Hematopoietic multipotent progenitor cell (in vitro differentiated cells): ENCODE measurements at places on chromosomes 1 and 21. TPM values are rescaled to one million over a fixed set of nuclear protein-coding genes. Genes with fewer than 3 reads are reported as not detected.

- DNase-seq = no peak
These were observed 373.5 kb upstream of the ADGRL4 start for GRCh38 chr1:79380078-79380477.

DNA sequence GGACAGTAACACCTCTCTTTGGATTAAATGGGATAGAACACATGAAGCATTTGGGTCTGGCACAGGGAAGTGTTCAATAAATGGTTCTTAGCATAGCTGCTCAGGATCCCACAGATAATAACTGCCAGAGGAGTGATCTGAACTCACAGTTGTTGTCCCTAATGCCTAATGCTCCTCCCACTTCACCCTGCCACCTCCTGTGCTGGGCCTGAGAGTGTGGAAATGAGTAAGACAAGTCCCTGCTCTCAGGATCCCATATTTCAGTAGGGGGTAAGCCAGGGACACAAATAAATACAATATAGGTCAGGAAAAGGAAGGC is 19.9 kb upstream of the FOXO6 start:
- no peak for DNase-seq

DNA sequence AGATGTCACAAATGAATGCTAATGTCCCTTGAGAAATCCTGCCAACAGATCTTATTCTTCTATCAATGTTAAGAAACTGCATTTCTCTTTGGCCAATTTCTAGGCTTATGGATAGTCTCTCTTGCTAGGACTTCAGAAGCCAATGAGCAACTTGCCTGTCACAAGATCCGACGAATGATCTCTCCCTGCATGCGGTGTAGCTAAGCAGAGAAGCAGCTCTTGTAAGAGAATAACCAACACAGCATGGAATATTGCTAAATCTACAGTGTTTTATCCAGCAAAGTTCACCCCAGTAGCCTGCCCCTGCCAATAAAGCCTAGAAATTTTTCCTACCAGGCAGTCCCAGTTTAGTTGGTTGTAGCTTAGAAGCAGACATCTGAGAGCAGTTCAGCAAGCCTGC is 2.1 kb upstream of the SLC44A5 start:
- DNase-seq = no peak

DNA sequence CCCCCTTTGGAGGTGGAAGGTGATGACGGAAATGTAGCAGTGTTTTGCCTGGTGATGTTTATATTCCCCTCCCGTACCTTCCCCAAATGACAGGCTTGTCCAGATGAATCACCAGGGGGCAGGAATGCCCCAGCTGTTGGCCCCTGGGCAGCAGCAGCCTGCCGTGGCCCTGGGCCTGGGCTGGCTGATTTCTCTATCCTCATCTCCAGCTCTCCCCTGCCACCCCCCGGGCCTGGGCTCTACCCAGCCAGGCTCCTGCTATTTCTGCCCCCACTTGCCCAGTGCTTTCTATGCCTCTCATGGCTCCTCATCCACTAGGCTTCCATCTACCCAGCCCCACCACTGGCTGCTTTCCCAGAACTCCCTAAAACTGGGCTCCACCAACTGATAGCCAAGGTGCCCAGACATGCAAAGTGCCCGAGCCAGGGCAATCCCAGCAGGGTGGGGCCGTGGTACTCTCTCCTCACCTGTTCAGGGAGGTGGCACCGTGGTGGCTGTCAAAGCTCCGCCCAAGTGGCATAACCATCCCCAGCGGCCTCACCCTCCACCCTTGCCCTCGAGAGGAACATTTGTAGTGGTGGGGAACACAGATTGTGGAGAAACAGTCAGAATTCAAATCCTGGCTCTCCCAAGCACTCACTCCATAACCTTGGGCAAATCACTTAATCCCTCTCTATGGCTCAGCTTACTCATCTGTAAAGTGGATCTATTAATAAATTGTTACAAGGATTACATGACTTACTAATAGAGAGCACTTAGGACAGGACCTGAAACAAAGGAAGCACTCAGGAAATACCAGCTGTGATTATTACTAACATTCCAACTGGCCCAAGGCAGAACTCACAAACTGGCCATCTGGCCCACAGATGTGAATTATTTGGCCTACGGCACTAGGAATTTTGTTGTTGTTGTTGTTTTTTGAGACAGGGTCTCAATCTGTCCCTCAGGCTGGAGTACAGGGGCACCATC is 12.8 kb upstream of the ECE1 start:
- DNase-seq = peak; percentile 45

DNA sequence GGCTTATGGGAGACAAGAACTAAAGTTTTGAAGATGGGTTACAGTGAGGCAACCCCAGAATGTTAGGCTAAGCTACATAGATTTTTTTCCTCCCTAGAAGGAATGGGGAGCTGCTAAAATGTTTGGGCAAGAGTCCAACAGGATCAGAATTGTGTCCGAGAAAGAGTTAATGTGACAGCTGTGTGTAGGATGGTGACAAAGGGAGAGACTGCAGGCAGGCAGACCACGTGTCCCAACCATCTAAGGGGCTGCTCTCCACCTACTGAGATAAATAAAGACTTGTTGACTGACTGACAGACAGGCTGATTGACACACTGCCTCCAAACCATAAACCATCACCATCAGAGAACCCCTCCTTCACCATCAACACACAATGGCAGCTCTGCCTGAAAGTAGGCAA is 133.7 kb upstream of the CTTNBP2NL start:
- no peak for DNase-seq

DNA sequence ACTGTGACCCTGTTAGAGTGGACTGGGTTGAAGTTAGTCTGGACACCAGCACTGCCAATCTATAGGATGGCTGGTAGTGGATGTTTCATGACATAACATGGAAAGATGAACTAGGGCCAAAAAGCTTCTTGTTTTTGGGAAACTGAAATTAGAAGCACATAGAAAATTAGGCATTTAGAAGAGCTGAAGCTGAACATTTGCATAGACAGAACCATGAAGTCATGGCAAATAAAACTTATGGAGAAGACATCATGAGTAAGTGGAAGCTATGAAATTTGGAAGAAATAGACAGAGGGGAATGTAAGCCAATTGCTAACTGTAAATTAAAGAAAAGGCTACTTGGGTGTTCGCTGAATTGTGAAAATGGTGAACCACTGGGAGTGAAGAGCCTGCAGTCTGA is 2.7 kb upstream of the S100A11 start:
- DNase-seq = no peak

The GSTM5 gene
- total RNA-seq = 0.27 TPM

DNA sequence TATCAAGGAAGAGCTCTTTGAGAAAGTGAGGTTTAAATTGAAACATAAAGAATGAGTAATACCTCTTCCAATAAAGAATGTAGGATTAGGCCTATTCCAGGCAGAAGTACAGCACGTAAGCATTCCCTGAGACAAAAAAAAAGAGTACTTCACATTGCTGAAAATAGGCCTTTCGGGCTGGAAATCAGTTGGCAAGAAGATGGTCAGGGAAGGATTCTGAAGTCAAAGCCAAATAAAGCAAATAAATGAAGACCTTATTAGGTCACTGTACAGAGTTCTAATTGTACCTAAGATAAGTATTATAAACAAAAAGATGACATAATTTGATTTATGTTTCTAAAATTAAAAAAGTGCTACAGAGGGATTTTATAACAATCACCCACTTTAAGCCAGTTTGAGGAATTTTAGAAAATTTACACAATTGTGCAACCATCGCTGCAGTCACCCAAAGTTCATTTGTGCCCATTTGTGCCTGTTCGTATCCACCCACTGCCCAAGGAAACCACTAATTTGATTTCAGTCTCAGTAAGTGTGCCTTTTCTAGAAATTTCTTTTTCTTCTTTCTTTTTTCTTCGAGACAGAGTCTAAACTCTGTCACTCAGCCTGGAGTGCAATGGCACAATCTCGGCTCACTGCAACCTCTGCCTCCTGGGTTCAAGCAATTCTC is 58.6 kb downstream of the FMO4 start:
- no peak for DNase-seq

The DCST2 gene
- under 0.01 TPM for total RNA-seq

The CD101 gene
- 0.27 TPM for total RNA-seq

DNA sequence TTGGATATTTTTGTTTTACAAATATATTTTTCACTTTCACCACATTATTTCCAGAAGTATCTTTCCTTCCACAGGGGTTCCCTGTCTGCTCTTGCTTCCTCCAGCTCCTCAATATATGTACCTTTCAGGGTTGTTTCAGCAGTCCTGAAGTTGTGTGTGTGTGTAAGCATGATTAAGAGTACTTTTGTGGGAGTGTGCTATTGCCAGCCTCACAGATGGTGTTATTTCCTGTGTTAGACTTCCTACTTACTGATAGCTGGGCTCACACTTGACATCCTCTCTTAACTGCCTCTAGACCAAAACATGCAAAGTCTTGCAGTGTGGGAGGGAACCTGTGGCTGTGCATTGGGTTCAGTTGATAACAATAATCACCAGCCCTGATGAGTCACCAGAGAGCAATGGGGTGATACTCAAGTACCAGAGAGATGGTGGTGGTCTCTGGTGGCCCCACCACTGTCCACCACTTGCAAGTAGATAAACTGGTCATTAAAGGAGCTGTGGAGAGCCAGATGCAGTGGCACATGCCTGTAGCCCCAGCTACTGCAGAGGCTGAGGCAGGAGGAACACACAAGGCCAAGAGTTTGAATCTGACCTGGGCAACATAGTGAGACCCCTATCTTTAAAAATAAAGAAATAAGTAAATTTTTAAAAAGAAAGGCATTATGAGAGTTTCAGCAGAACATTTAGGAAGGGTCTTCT is 126.7 kb downstream of the NR5A2 start:
- DNase-seq = peak; percentile 87

DNA sequence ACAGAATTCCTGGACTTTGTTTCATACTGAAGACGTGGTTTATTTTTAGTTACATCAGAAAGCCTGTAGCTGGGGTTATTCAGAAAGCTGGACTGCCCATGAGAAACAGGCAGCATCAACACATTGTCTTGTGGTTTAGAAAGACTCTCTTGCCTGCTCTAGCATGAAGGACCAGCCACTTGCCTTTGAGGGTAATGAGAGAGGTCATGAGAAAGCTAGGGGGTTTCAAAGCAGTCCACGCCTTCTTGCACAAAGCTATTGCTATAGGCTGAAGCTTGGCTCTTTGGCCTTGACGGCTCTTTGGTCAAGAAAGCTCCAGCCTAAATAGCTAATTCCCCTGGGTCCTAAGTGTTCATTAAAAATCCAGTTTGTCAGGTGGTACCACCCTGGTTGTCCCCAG is 208.1 kb downstream of the PRDM2 start:
- no peak for DNase-seq

The RAB42 gene
- total RNA-seq = 1.6 TPM
